ENCODE measurements at places on chromosomes 1 and 21.

DNA sequence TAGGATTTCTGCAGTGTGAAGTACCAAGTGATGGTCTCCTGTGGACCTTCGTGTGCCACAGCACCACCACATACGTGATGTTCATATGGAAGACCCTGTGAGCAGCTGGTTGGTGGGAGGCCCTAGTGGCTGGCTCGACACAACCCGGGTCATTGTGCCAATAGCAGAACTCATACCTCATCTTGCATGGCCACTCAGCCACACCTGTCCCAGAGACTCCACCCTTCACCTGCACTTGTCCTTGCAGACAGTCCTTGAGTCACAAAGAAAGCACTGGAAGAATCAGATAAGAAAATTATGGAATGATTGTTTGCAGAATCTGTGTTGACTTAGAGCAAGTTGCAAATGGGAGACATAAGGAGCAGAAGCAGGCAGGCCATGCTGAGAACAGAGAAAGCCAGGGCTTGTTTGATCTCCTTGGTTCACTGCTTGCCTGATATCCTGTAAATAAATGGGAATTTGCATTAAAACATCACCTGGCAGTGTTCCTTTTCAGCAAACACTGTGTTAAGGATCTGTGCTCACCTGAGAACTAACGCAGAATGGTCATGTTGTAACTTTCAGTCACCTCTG is 307.7 kb downstream of the SIPA1L2 start:
- no peak for DNase-seq

DNA sequence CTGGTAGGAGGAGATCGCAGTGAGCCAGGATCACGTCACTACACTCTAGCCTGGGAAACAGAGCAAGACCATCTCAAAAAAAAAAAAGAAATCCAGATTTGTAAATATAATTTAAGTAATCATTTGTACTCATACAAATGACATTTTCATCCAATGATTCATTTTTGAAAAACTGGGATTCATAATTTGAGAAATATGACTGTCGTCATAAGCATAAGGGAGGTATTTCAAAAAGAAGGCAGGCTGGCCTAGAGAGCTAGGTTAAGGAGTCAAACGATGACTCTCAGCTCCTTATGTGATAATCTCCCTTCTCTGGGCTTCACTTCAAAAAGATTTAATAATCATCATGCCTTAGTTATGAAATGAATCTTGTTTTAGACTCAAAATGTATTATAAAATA is 2.3 kb downstream of the GART start:
- no peak for DNase-seq

DNA sequence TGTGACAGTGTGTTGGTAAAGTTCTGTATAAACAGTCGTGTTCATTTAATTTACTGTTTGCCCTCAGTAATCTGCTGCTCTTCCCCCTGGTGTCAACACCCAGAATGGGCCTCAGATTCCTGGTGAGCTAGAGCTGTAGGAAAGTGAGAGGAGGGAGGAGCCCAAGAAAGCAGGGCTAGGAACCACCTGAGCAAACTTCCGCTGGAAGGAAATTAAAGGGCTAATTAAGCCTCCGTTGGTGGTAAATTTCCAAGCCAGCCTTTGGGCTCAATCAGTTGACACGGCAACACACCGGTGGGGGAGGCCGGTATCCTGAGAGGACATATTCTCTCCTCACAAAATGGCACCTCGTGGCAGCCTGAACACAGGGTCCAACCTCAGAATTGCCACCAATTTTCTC is 32.9 kb downstream of the RAB3B start:
- DNase-seq, result peak; percentile 98

DNA sequence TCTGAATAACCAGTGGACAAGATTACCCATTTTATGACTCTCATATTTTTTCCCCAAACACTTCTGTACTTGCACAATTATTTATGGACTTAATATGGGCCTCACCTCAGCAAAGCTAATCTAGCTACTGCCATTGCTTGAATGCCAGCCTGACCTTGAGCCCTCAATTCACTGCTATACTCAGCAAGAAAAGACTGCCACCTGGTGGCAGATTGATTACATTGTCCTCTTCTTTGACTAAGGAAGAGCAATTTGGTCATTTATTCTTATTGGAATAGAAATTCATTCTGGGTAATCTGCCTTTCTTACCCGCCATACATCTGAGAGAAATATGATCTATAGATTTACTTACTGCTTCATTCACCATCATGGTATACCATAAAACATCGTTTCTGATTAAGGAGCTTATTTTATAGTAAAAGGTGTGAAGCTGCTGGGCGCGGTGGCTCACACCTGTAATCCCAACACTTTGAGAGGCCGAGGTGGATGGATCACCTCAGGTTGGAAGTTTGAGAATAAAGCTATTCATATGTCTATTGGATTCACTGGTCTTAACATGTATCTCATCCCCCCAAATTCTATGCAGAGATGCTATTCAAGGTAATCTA is 32.9 kb upstream of the DIPK1A start:
- peak; percentile 81 for DNase-seq

DNA sequence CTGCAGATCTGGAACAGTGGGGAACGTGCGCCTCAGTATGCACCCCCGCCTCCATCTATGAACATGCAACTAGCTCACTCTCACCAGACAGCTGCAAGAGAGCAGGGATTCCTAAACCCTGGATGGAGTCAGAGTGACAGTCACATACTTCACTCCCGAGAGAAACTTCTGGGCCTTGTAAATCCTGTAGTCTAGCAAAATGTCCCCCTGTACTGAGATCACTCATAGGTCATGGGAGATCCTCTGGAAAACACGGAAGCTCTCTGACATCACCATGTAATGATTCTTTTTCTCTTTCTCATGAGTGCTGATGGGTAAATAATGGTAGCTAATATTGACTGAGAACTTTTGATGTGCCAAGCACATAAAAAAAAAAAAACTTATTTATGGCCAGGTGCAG is 23.4 kb upstream of the TARDBP start:
- no peak for DNase-seq

- DNase-seq, result no peak
These were observed 73.2 kb upstream of the B3GALT2 start for GRCh38 chr1:193259636-193260035.

DNA sequence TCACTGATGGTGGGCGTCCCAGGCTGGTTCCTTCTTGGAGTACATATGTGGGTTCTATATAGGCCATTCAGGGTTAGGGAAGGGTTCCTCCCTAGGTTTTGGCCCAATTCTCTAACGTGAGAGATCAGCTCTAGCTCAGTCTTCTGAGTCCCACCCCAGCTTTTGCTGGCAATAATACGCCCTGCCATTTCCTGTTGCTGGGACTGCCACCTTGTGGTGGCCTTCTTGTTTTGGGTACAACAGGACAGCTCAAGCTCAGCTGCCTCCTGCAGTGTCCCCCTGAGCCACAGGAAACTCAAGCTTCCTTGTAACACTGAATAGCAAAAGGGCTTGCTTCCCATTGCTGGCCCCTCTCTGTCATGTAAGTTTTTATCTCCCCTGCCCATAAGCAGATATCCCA is 77.8 kb downstream of the BACH1 start:
- peak; percentile 47 for DNase-seq

DNA sequence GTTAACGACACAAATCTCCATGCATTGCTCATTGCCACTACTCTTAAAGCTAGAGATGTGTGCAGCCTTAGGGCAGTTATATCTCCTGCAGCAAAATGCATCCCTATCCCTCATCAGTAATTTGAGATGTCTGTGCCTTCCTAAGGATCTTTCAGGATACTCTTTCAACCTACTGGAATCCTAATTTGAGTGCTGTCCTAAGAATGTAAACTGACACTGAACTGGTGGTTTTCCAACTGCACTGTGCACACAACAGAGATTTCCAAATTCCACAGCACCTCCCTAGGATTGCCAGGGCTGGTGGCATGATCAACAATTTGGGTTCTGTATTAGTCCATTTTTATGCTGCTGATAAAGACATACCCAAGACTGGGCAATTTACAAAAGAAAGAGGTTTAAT is 193.9 kb downstream of the LTN1 start:
- no peak for DNase-seq

DNA sequence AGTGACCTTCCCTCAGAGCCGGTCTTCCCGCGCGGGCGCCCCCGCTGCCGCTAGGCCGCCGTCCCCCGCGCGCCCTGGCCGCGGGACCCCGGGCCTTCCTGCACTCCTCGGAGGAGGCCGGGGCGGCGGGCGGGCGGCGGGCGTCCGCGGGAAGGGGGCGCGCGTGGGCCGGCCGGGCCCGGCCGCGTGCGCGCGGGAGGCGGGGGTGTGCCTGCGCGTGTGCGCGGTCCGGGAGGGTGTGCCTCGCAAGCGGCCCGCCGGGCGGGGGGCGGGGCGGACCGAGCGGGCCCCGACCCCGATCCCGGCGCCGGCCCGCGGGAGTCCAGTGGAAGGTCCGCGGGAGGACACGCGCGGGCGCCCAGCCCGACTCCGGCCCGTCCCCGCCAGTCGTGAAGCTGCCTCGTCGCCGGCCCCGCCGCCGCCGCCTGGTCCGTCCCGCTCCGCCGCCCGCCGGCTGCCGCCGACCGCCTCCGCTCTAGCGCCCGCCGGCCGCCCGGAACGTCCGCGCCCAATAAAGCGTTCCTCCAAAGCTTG is 438 bp downstream of the MRPS6 start:
- peak; percentile 6 for DNase-seq

GRCh38 chr1:37471345-37472231 is 2.8 kb upstream of the ZC3H12A start:
- DNase-seq, result peak; percentile 61

Measured in COR-L47 (cell line).